H4 (cell line): ENCODE measurements at places on chromosomes 12 and 14. TPM values are rescaled to one million over a fixed set of nuclear protein-coding genes. Genes with fewer than 3 reads are reported as not detected.

DNA sequence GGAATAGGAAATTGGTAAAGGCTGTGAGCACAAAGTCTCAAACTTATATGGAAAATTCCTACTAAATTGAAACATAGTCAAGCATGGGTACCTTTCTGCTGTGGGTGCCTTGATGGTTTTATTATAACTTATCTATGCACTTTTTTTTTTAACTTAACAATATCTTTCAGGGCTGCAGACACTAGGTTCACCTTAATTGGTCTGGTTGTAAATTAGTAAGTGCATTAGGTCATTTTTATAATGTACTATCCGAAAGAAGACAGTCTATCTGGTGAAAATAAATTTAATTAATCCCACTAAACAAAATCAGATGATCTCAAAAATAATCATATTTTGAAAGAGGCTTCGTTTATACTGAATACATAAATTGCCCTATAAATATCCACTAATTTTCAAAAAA is 446.8 kb upstream of the DCN start:
- no peak for DNase-seq

GRCh38 chr14:30354439-30354838 is 204.5 kb upstream of the G2E3 start:
- DNase-seq, result no peak

- no peak for DNase-seq
Observed at GRCh38 chr12:4987076-4988046, 56.3 kb upstream of the KCNA5 start.

Gene RNASE13
- total RNA-seq, result not detected in 2 replicates

GRCh38 chr12:42129595-42130204 is 15.0 kb downstream of the GXYLT1 start:
- peak; percentile 53 for DNase-seq

DNA sequence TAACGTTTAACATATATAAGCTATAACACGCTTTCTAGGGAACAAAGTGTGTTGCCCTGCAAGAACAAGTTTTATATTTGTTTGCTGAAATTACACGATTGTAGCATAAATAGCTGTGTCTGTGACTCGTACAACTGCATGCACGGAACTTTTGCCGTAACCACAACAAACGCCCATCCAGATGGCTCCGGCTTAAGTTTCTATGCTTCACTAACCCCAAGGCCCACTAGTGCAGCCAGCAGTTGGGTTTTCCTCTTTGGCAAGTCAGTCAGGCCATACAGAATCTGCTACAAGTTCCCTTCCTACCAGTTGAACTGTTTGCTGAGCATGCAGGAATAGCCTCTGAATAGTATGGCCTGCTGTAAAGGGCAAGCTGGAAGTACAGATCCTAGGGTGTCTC is 12.1 kb downstream of the CSRP2 start:
- no peak for DNase-seq

DNA sequence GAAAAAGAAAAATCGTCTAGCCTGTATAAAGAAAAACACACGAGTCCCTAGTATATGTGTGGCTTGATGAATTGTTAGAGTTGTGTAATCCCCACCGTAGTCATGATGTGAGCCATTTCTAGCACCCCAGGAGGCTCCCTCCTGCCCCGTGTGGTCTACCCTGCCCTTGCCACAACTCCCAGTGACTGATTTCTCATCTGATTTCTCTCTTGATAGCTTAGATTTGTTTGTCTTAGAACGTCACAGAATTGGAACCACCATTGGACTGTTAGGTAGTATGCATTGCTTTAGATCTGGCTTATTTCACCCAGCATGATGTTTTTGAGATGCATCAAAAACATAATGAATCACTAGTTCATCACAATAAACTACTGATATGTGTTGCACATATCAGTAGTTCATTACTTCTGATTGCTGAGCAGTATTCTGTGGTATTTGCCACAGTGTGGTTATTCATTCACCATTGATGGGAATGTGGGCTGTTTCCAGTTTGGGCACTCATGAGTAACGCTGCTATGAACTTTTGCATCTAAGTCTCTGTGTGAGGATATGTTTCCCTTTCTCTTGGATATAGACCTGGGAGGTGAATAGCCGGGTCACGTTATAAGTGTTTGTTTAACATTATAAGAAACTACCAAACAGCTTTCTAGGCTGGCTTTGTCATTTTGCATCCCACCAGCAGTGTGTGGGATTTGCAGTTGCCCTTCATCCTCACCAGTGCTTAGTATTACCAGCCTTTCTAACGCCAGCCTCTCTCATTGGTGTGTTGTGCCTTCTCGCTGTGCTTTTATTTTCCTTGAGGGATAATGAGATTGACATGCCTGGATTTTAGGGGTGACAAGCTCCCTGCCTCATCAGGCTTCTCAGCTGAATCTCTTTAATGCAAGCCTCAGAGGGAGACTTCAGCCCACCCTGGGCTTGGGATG is 31.9 kb upstream of the NCOR2 start:
- no peak for DNase-seq

Gene RERG
- 0.14 and 0.25 TPM in 2 replicates for total RNA-seq

- peak; percentile 60 for DNase-seq
Observed at GRCh38 chr12:46402451-46402850, 29.9 kb upstream of the SLC38A2 start.

- DNase-seq, result no peak
Observed at GRCh38 chr12:110856542-110856941, 9.8 kb downstream of the CCDC63 start.

DNA sequence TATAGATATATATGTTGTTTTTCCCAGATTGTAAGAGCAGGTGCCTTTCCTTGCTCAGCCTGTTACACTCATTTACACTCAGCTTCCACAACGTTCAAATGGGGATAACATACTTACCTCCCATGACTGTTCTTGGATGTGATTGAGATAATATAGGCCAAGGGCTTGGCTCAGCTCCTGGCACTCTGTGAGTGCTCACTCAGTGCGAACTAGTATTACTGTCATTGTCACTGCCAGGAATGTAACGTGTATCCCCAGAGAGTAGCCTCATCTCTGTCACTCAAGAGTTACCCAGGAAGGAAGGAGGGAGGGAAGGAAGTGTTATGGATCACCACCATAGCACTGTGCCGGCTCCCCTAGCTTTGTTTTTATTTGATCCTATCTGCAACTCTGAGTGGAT is 307.9 kb downstream of the PDZRN4 start:
- no peak for DNase-seq

- DNase-seq, result no peak
Observed at GRCh38 chr12:124217508-124218242, 77.2 kb upstream of the RFLNA start.
